ENCODE measurements at places on chromosomes 16 and 17. TPM values are rescaled to one million over a fixed set of nuclear protein-coding genes. Genes with fewer than 3 reads are reported as not detected.

GRCh38 chr17:40311575-40311974 lies 2.6 kb downstream of the RARA start:
- DNase-seq: no peak
- peaks cover 86% of the 10 kb centered on the region for H3K4me1 ChIP-seq
- no peaks in the 10 kb centered on the region for H3K36me3 ChIP-seq
- H3K4me3 ChIP-seq: no peak overlapping the region

The CDH1 gene
- total RNA-seq: 190 TPM

GRCh38 chr17:57048096-57048495 lies 37.0 kb upstream of the AKAP1 start:
- no peak overlapping the region for H3K27ac ChIP-seq
- DNase-seq: no peak
- no peaks in the 10 kb centered on the region for H3K27me3 ChIP-seq
- H3K4me1 ChIP-seq: no peaks in the 10 kb centered on the region
- H3K36me3 ChIP-seq: no peaks in the 10 kb centered on the region

The ITGB3 gene
- total RNA-seq: 1.4 TPM

GRCh38 chr17:57396511-57396921 lies 140.2 kb downstream of the MSI2 start:
- no peak for DNase-seq
- peak overlapping the region; percentile 17 for H3K27ac ChIP-seq
- H3K4me3 ChIP-seq: no peak overlapping the region
- H3K4me1 ChIP-seq: peaks cover 7% of the 10 kb centered on the region
- H3K36me3 ChIP-seq: no peaks in the 10 kb centered on the region

The PNMT gene
- 51.9 TPM for total RNA-seq

DNA sequence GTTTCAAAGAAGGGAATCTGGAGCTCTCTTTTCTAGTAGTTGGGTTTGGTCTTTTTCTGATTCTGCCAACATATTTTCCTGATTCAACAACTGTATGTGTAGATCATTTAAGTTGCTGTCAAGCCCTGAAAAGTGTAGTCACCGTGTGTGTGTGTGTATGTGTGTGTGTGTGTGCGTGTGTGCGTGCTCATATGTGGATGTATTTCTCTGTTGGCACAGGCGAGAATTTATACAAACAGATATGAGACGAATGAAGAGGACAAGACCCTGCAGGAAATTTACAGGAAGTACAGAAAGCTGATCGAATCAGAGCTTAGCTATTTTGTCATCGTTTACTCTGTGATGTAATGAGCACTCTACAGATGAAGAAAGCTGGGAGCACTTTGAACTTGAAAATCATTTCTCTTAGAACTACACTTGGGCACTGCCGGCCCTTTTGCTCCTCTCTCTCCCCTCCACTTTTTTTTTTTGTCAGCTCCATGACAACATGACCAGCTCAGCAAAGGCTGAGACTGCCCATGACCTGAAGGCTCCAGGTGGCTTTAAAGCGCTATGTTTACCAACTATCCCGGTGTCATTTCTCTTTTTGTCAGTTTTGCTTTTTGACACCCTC lies 11.2 kb downstream of the FBXO39 start:
- no peaks in the 10 kb centered on the region for H3K36me3 ChIP-seq
- peaks cover 10% of the 10 kb centered on the region for H3K27me3 ChIP-seq
- H3K4me3 ChIP-seq: no peak overlapping the region
- H3K27ac ChIP-seq: no peak overlapping the region
- peaks cover 3% of the 10 kb centered on the region for H3K4me1 ChIP-seq

DNA sequence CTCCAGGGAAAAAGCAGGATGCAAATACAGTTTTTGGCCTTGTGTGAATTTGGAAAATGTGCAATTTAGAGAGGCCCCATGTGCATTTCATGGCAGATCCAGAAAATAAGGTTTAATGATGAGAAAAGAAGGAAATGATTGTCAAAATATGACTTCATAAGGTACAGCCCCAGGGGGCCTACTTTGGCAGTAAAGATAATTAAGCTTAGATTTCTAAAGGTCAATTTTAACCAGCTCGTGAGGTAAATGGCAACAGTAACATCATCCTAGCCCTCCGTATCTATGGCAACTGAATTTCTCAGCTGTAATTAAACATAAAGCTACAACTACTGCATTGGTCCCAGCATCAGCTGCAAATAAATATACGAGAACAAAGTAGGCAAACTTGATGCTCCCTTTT lies 30.0 kb upstream of the PRSS54 start:
- no peaks in the 10 kb centered on the region for H3K27me3 ChIP-seq
- no peaks in the 10 kb centered on the region for H3K36me3 ChIP-seq
- H3K27ac ChIP-seq: no peak overlapping the region
- no peaks in the 10 kb centered on the region for H3K4me1 ChIP-seq

- DNase-seq: no peak
- H3K36me3 ChIP-seq: no peaks in the 10 kb centered on the region
- no peaks in the 10 kb centered on the region for H3K27me3 ChIP-seq
- H3K27ac ChIP-seq: no peak overlapping the region
These were observed 138.8 kb downstream of the CCDC182 start for GRCh38 chr17:57606111-57606875.

DNA sequence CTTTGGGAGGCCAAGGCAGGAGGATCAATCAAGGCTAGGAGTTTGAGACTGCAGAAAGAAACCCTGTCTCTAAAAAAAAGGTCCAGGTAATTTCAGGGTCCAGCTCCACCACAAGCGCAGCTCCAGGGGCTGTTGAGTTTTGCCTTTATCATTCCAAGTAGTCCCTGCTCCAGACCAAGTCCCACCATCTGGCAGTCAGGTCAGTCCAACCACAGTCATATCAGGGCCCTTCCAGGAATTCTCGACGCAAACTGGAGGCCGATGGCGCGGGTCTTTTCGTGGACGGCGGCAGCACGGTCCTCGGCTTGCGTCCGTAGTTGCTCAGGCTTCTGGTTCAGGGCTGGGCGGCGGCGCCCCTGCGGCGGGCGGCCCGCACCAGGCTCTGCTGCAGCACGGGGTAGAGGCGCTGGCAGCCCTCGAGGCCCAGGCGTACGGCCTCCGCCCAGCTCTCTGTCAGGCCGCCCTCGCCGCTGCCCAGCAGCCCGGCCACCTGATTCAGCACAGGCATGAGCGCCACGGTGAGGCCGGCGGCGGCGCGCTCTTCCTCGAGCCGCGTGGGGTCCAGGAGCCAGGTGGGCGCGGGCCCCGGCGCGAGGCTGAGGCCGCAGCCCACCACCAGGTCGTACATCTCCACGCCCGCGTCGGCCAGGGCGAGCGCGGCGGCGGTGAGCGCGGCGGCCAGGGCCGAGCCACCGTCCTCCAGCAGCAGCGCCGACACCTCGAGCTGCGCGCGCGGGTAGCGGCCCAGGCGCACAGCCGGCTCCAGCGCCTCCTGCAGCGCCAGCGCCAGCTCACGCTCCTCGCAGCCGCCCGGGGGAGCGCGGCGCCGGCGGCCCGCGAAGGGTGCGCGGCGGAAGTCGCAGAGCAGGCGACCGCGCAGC lies 752 bp downstream of the EXOSC6 start:
- H3K27me3 ChIP-seq: no peaks in the 10 kb centered on the region
- H3K4me1 ChIP-seq: peaks cover 15% of the 10 kb centered on the region
- H3K4me3 ChIP-seq: peak overlapping the region; percentile 79
- no peaks in the 10 kb centered on the region for H3K36me3 ChIP-seq
- peak; percentile 72 for DNase-seq
- H3K27ac ChIP-seq: peak overlapping the region; percentile 74

DNA sequence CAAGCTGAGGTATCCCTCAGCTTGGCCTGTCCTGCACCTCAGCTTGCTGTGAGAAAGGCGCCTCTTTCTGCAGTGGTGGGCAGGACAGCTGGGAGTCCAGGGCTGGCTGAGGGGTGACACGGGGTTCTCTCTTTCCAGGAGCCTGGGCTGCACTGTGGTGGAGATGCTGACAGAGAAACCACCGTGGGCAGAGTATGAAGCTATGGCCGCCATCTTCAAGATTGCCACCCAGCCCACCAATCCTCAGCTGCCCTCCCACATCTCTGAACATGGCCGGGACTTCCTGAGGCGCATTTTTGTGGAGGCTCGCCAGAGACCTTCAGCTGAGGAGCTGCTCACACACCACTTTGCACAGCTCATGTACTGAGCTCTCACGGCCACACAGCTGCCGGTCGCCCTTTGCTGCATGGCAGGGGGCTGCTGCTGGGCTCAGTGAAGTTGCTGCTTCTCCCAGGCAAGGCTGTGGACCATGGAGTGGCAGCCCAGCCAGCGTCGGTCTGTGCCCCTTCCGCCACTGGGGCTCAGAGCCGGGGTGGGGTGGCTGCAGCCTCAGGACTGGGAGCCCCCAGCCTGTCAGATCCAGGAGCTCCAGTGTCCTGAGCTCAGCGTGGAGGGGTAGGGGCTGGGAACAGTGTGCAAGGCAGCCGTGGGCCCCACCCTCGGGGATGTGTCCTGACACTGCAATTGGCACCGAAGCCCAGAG lies 6.4 kb downstream of the LIMD2 start:
- no peak overlapping the region for H3K4me3 ChIP-seq
- no peak overlapping the region for H3K27ac ChIP-seq
- H3K36me3 ChIP-seq: no peaks in the 10 kb centered on the region
- DNase-seq: no peak

The MYO19 gene
- total RNA-seq: 29.8 TPM

The TEX14 gene
- total RNA-seq: 0.04 TPM

The ABCC11 gene
- 0.88 TPM for total RNA-seq

- H3K36me3 ChIP-seq: no peaks in the 10 kb centered on the region
- H3K4me1 ChIP-seq: peaks cover 38% of the 10 kb centered on the region
- DNase-seq: peak; percentile 87
- H3K27ac ChIP-seq: peak overlapping the region; percentile 100
- H3K27me3 ChIP-seq: no peaks in the 10 kb centered on the region
- H3K4me3 ChIP-seq: no peak overlapping the region
These were observed 18.5 kb upstream of the TOB1 start for GRCh38 chr17:50884439-50885311.

DNA sequence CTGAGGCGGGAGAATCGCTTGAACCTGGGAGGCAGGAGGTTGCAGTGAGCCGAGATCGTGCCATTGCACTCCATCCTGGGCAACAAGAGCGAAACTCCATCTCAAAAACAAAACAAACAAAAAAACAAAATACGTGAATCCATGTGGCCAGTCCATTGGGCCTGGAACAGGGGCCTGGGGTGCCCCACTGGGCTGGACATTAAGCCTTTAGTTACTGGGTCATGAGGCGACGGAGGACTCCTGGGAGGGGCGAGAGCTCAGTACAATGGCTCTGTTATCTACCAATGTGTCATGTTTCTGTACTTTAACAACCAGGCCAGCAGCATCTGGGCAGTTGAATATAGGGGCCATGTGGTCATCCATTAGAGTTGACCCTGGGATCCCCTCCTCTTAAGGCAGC lies 18.9 kb upstream of the CLEC18A start:
- H3K4me1 ChIP-seq: peaks cover 18% of the 10 kb centered on the region
- no peaks in the 10 kb centered on the region for H3K27me3 ChIP-seq
- no peaks in the 10 kb centered on the region for H3K36me3 ChIP-seq
- DNase-seq: no peak
- H3K4me3 ChIP-seq: no peak overlapping the region

The INTS2 gene
- 10.9 TPM for total RNA-seq

The C17orf50 gene
- total RNA-seq: not detected

DNA sequence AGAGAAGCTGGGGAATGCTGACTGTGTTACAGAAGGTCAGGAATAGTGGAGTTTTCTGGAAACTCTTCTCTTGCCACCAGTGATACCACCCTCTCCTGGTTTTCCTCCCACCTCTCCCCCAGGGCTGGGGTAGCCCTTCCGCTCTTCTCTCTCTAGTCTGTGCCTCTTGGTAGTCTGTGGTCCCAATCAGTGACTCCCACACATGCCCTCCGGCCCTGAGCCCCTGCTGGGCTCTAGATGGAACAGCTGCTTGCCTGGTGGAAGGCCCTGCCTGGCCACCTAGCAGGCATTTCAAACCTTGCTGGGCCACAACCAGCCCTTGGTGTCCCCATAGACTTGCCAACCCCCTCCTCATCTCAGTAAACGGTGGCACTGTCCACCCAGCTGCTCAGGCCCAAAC lies 15.2 kb upstream of the MTSS2 start:
- H3K27ac ChIP-seq: no peak overlapping the region
- H3K4me1 ChIP-seq: peaks cover 27% of the 10 kb centered on the region
- no peaks in the 10 kb centered on the region for H3K36me3 ChIP-seq
- H3K4me3 ChIP-seq: no peak overlapping the region
- no peak for DNase-seq

- H3K4me1 ChIP-seq: no peaks in the 10 kb centered on the region
- no peaks in the 10 kb centered on the region for H3K36me3 ChIP-seq
- no peak overlapping the region for H3K27ac ChIP-seq
- H3K27me3 ChIP-seq: no peaks in the 10 kb centered on the region
- H3K4me3 ChIP-seq: no peak overlapping the region
- no peak for DNase-seq
These were observed 723.6 kb downstream of the WWOX start for GRCh38 chr16:78823027-78823426.

The EFCAB5 gene
- 0.12 TPM for total RNA-seq
